ENCODE measurements at places on chromosomes 2 and 18.

- DNase-seq = no peak
Observed at GRCh38 chr2:45942237-45942738, 290.8 kb downstream of the PRKCE start.

- peak; percentile 5 for DNase-seq
Observed at GRCh38 chr2:118223511-118223991, 135.3 kb downstream of the INSIG2 start.

GRCh38 chr2:238956676-238957075 lies 108.8 kb downstream of the TWIST2 start:
- DNase-seq = no peak

GRCh38 chr2:120702061-120702460 lies 33.6 kb upstream of the GLI2 start:
- no peak for DNase-seq

DNA sequence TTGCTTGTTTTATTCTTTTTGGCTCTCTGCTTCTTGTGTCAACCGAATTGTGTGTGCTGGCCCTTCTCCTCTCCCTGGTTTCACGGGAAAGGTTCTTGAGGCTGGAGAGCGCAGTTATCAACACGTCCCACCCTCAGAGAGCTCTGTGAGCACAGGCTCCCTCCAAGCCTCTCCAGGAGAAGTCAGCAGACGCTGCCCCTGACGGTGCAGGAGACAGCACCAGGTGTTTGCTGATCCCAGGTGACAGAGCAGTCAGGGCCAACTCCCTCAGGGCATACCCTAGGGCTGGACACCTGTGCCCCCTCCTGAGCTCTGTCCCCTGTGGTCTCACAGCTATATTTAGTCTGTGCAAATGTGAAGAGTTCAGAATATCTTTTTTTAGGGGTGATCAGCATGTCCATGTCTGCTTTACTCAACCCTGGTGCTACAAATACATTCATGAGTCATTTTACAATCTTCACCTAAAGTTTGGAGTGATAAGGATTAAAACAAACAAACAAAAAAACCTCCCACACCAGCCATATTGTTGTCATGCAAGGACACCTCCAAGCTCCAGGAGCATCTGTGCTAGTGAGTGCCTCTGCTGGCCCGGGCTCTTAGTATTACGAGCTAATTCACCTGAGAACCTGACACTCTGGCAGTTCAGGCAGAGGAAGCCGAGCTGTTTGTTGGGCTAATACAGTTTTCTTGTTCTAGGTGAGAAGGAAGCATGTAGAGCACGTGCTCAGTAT lies 65.9 kb upstream of the TMEM200C start:
- DNase-seq = no peak

GRCh38 chr2:33223856-33224255 lies 252.6 kb upstream of the RASGRP3 start:
- no peak for DNase-seq

DNA sequence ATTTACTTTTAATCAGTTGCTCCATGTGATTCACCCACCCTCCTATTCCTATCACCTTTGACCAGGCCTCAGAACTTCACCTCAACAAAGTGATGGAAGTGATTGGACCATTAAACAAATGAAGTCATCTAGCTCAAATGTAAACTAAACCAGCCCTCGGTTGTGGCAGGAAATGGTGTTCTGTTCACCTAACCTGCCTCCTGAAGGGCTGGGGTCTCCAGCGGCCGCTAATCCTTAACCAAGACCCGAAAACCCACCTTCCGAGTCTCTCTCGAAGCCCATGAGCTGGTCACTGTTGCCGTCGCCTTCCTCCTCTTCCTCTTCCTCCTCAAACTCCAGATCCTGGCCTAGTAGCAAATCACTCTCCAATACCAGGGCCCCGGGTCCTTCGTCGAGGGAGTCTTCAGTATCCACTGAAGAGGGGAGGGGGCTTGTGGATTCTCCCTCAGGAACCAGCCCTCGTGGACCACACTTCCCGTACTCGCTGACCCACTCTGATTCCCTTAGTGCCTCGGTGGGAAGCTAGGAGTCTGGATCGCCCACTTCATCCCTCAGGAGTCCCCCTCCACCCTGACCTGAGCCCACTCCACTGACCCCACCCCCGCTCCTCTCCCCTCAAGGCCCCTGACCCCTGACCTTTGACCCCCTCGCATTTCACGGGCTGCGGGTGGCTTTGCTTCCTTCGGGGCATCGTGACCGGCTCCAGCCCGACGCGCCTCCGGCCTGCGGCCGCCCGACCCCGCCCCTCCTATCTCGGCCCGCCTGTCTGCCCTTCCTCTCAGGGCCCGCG lies 503 bp downstream of the ZNF513 start:
- DNase-seq = peak; percentile 24

GRCh38 chr2:36271266-36271665 lies 84.3 kb upstream of the CRIM1 start:
- DNase-seq = no peak

DNA sequence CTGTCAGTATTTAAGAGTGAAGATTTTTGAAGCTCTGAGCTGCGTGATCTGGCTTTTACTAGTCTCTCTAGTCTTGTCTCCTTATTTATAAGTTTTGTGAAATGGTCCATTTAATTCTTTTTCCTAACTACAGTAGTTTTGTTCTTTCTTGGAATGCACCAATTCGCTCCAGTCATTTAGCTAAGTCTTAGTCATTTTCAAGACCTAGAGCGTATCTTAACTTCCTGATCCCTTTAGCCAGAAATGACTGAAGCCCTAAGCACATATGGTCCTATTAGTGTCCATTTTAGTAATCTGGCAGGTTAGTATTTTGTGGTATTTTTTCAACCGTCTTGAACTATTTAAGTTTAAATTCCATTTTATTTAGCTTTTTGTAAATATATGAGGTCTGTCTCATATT lies 3.6 kb downstream of the BIRC6 start:
- DNase-seq = no peak

GRCh38 chr18:48862678-48863270 lies 88.0 kb downstream of the SMAD7 start:
- DNase-seq = no peak

DNA sequence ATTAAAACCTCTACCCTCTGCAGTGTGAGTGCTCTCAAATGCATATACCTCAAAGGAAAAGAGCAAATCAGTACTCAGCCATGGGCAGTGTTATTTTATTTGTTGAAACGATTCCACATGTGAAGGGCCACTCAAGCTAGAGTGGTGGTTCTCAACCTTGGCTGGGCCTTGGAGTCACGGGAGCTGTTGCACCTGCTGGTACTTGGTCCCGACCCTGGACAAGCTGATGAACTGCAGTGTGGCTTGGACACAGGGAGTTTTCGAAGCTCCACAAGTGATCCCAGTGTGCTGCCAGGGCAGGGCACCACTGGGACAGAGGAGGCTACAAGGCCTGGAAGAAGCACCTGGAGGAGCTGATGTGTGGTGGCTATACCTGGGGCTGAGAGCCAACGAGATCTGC lies 19.7 kb downstream of the GNLY start:
- DNase-seq = no peak

DNA sequence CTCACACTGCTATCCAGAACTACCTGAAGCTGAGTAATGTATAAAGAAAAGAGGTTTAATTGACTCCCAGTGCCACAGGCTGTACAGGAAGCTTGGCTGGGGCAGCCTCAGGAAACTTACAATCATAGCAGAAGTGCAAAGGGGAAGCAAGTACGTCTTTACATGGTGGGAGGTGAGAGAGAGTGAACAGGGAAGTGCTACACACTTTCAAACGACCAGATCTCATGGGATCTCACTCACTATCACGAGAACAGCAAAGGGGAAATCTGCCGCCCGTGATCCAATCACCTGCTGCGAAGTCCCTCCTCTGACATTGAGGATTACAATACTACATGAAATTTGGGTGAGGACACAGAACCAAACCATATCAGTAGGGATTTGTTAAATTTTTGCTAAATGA lies 150.4 kb upstream of the NXPH2 start:
- DNase-seq = no peak

GRCh38 chr2:197207106-197207505 lies 103.5 kb downstream of the ANKRD44 start:
- no peak for DNase-seq

GRCh38 chr2:151334082-151334815 lies 23.1 kb upstream of the TNFAIP6 start:
- no peak for DNase-seq

GRCh38 chr2:71935262-71935848 lies 212.3 kb downstream of the CYP26B1 start:
- DNase-seq = no peak

DNA sequence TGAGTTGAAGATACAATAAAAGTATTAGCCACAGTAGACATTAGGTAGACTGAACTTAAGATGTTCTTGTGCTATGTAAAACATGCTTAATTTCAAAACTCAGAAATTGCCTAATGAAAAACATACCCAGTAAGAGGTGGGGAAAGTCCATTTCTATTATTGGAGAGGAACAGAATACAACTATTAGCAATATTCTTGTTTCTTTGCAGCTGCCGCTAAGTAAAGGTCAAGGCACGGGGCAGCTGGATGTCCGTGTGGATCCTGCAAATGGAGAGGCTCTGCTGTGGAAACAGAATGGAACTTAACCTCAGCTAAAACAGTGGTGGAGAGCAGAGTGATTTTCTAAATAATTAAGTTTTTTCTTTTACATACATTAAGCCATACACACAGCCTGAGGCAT lies 139.2 kb upstream of the ARHGAP28 start:
- no peak for DNase-seq

- DNase-seq = peak; percentile 41
Observed at GRCh38 chr18:48931680-48932461, 18.9 kb downstream of the SMAD7 start.

- DNase-seq = no peak
Observed at GRCh38 chr18:41324934-41325333, 630.1 kb upstream of the PIK3C3 start.

GRCh38 chr2:240983996-240984498 lies 14.4 kb upstream of the SNED1 start:
- no peak for DNase-seq

DNA sequence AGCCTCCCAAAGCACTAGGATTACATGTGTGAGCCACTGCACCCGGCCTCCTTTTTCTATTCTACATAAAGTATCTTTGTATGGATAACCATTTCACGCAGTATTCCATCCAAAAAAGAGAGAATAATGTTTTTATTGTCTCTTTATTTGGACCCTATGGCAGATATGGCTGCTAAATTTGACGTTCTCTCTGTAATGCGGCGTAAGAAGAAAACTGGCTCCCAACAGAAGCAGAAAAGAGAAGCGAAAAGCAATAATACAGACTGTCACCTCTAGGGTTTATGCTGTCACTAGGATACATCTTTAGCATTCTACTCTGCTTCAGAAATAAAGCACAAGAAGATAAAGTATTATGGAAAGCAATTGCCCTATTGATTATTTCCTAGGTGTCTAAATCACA lies 55.9 kb downstream of the FN1 start:
- DNase-seq = no peak

DNA sequence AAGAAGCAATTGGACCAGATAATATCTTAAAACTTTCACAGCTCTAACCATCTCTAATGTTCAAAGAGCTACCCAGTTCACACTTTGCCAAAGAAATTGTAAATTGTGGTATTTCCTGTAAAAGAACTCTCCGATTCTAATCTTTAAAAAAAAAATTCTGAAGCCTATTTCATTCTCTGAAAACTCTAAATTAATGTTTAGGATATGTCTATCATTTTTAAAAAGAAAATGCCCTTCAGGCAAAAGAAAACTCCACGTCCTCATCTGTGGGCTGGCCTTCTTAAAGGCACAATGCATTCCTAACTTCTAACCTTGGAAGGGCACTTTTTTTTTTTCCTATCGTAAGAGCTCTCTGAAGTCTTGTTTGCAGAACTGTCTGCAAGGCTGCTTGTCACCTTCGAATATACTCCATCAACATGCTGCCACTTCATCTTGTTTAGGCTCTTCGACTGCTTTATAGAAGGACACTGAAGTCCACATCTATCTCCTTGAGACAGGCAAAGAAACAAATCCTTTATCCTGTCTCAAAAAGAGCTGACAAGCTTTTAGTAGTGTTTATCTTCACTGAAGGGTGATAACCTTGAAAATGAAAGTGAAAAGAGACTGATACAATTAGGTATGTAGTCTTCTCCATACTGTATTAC lies 124.3 kb upstream of the SLC39A10 start:
- peak; percentile 67 for DNase-seq

DNA sequence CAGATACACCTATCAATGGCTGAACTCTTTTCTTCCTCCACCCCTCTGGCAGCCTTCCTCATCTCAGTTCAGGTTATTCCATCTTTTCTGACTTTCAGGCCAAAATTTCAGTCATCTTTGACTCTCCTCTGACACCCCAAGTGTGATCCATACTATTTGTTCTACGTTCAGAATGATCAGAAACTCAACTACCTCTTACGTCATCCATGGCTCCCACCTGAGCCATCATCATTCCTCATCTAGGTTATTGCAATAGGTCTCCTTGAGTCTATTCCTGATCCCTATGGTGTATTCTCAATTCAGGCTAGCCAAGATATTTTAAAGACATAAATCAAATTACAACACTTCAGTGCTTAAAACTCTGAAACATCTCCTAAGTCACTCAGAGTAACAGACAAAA lies 589.7 kb downstream of the ERBB4 start:
- no peak for DNase-seq

DNA sequence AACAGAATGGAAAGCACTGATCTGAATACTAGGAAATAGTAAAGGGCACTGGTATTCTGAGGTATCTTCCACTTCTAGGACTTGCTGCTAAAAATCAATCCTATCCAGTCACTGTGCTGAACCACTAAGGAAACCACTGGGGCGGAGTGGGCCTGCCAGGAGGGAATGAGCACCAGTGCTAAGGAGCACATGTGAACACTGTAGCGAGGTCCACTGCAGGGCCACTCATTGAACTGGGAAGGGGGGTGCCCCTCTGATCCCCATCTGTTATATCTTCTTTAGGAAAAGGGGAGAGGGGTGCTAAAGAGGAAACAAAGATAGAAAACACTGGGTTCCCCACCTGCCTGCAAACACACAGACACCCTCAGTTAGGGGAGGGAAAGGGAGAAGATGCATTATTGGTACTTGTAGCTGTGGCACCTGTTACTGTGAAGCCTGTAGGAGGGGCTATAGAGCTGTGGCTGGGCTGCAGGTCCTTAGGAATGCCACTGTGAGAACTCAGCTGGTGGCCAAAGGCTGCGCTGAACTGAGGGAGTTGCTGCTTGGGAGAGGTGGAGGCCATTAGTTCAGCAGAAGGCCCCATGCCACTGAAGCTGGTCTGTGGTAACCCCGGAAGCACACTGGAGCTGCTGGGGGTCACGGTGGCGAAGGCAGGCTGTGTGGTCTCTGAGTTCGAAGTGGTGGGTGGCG lies 81.8 kb downstream of the INO80D start:
- DNase-seq = no peak

GRCh38 chr2:12504443-12504842 lies 212.3 kb upstream of the TRIB2 start:
- DNase-seq = no peak

Measured in central memory CD4-positive, alpha-beta T cell (primary cell).